ENCODE measurements at places on chromosomes 7 and 10.

GRCh38 chr10:2296179-2296891 lies 559.0 kb upstream of the ADARB2 start:
- no peak for DNase-seq

DNA sequence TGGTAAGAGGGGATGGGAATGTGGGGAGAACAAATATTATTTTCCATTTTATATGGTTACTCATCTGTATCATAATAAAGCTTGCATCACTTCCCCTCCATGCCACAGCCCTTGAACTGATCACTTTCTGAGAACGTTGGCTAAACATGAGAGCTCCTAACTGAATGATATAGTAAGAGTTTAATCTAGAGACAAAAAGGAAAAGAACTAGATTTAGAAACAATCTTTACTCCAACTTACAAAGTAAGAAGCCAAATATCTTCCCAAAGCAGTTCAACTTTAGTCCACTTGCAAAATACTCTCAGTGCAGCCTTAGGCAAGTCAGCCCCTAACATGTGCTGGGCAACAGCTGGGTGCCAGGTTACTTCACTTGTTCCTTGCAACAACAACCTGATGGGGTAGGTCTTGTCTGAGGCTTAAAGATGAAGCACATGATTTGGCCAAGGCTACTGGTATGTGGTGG lies 20.3 kb downstream of the SMURF1 start:
- no peak for DNase-seq

- no peak for DNase-seq
These were observed 93.2 kb downstream of the ADK start for GRCh38 chr10:74244097-74244685.

- no peak for DNase-seq
These were observed 1.6 kb downstream of the AVPI1 start for GRCh38 chr10:97685395-97685958.

DNA sequence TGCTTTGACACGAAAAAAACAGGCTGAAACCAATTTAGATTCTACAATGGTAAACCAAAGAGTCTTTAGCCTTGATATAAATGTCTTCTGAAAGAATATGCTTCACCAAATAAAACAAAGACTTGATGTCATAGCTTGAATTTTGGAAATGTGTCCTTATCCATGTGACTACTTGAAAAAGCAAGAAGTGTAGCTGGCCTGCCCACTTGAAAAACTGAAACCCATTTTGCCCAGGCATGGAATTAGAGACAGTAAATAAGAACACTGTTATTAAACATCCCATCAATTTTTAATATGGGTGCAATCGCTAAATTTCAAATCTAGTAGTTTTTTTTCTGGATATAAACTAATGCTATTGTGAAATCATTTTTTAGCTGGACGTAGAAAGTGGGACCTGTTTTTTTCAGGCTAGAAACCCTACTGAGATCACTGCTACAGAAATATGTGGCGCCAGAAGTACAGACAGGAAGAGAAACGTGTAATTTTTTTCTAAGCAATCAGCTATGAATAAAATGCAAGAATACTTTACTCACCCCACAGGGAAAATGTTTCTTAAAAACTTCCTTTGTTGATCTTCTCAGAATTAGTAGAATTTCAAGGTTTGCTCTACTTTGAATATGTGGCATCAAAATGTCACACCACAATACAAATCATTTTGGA lies 56.7 kb downstream of the PIP4K2A start:
- DNase-seq, result no peak

GRCh38 chr7:113000316-113001020 lies 86.2 kb downstream of the GPR85 start:
- DNase-seq, result no peak

GRCh38 chr10:52778511-52779392 lies 6.2 kb upstream of the MBL2 start:
- no peak for DNase-seq

GRCh38 chr7:133614251-133614650 lies 361.4 kb downstream of the EXOC4 start:
- no peak for DNase-seq

DNA sequence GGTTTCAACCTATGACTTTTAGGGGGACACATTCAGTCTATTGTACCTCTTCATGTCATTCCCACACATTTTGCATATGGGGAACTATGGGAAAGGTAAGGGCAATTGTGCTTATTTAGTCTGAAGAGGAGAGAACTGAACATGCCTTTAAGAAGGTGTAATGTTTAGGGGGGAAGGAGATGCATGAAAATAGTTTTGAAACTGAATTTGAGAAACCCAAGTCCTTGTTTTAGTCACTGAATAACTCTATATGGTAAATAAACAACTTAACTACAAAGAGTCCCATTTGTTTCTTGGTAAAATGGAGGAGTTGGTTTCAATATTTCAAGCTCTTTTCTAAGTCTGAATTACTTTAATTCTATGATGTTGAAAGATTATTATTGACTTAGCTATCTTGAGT lies 166.1 kb downstream of the DNAJB9 start:
- DNase-seq, result no peak

- DNase-seq, result no peak
These were observed 356.4 kb upstream of the FOXK1 start for GRCh38 chr7:4325732-4326131.

DNA sequence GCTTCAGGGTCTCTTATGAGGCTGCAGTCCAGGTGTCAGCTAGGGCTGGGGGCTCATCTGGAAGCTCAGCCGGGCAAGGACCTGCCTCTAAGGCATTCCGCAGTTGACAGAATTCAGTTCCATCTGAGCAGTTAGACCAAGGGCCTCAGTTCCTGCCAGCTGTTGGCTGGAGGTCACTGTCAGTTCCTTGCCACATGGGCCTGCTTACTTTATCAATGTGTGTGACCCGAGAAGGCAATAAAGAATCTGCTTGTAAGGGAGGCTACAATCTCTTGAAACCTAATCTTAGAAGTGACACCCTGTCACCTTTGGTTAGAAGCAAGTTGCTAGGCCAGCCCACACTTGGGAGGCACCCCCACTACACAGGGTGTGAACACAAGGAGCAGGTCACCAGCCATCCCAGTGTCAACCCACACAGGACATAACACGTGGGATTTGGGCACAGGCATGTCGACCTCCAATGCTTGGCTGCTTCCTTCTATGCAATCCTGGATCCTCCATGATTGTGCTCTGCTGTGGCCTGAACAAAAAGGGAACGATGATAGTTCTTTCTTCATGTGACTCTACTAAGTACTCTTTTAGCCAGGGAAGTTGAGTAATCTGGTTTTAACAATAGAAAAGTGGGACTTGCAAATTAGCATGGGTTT lies 41.8 kb downstream of the MTURN start:
- no peak for DNase-seq

DNA sequence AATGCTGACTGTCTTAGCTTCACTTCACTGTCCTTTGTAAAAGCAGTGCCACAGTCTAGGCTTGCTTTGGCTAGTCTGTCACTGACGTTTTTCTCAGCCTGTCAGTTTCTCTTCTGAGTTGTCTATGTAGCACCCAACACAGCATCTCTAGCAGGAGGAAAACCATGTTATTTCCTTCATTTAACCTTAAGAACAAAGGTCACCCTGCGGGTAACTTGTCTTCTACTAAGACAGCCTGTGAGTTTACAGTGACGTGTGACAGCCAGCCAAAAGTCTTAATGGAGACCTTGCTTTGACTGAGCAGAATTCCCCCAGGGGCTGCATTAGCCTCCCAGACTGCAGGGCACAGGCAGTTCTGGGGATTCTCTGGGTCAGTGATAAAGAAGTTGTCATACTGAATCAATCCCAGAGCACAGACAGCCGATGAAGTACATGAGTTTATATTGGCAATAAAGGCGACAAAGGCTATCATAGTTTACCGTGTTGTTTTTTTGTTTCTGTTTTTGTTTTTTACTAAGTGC lies 296.0 kb upstream of the KIAA1217 start:
- DNase-seq, result no peak

- DNase-seq, result no peak
These were observed 158.8 kb downstream of the TWIST1 start for GRCh38 chr7:18958627-18959026.

- no peak for DNase-seq
These were observed 59.8 kb downstream of the LHPP start for GRCh38 chr10:124521429-124521871.

DNA sequence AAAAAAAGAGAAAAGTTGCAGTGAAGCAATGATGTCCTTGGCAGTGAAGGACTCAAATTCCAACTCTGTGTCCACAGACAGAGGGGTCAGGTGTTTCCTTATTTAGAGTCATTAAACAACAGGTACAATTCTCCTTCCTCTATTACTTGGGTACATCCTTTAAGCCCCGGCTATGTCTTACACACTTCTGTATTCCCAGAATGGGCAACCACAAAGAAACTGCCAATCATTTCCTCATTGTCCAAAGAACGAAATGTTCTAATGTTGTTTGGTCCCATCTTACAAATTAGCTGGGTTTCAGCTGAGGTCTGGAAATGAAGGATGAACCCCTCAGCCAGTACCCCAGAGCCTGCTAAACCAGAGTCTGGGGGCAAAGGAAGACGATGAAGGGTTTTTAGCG lies 59.5 kb downstream of the GRB10 start:
- DNase-seq, result no peak

- DNase-seq, result no peak
These were observed 194.0 kb downstream of the TAX1BP1 start for GRCh38 chr7:27933671-27934565.

- no peak for DNase-seq
These were observed 137.5 kb upstream of the LRRTM3 start for GRCh38 chr10:66788178-66788987.

- no peak for DNase-seq
These were observed 85.5 kb downstream of the PRTFDC1 start for GRCh38 chr10:24866604-24867583.

GRCh38 chr7:138954545-138955475 lies 26.4 kb downstream of the KIAA1549 start:
- DNase-seq, result no peak

DNA sequence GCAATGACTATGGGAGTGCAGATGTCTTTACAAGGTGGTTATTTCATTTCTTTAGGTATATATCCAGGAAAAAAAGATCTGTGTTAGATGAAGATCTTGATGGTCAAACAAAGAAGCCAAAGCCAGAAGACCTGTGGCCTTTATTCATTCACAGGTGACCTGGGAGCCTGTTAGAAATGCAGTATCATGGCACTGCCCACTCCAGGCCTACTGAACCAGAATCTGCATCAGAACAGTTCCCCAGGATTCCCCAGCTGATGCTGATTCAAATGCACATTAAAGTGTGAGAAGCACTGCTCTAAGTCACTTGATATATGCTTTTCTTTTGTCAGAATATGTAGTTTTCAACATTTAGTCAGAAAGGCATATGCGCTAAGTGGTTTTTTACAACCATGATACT lies 251.1 kb downstream of the IPMK start:
- no peak for DNase-seq

DNA sequence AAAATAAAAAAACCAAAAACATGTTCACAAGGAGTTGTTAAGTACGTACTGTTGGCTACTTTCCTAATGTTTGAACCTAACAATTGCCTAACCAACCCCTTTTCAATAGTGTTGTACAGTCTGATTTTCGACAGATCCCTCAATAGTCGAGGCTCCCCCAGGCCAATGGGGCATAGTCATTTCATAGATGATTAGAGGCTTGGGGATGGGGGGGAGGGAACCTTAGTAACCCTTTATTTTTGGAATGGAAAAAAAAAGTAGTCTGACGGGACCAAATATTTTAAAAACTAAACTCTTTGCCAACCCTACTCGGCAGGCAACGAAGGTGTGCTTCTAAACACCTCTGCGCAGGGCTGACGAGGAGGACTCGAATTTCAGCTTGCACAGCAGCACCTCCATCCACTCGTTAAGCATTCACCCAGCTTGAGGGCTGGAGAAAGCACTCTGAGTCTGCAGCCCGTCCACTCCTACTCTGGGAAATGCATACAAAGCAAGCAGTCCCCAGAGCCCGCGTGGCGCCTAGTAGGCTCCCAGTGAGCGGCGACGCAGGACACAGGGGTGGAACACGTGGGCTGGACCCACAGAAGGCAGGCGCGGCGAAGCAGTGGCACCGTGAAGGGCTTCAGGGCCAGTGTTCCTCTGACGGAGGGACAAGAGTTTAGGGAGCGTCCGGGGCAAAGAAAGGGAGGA lies 899 bp downstream of the PUS7 start:
- DNase-seq, result peak; percentile 43

- no peak for DNase-seq
These were observed 119.1 kb upstream of the PFKP start for GRCh38 chr10:2948127-2948854.

DNA sequence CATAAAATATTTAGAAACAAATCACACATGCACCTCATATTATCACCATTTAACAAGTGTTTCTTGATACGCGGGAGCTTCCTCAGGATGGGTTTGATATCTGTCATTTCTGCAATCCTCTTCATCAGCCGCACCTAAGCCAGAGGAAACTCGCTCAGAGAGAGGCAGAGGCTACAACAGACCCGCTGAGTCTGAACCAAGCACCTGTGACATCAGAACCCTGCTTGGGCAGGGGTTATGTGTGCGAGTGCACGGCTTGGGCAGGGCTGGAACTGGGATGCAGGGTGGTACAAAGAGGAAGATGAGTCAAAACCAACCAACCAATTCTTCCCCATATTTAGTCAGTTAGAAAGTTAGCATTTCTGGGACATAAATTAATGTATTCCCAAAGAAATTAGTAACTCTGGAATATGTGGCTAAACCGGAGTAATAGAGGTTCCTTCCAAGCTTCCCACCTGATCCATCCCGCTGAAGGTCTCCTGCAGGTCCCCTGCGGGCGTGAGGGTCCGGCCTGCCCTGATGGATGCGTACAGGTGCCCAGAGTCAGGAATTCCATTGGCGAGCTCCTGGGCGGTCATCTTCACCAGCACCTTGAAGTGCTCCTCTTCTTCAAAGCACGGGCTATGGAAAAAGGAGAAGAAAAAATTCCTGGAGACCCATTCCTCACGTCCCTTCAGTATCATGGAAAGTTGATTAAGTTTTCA lies 25.3 kb downstream of the PITRM1 start:
- no peak for DNase-seq

DNA sequence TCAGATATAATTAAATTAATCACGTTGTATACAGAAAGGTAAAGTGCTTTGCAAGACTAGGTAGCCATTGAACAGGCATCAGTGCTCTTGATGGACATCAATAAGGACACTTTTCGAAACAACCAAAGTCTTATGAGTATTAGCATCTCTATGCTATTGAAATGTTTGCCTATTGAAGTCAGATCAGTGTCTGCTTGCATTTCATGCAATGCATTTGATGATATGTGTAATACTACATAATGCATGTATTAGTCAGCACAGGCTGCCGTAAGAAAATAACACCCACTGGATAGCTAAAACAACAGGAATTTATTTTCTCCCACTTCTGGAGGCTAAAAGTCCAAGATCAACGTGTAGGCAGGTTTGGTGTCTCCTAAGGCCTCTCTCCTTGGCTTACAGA lies 209.3 kb upstream of the PLXDC2 start:
- no peak for DNase-seq

- DNase-seq, result no peak
These were observed 52.1 kb downstream of the POLL start for GRCh38 chr10:101535949-101536348.

- no peak for DNase-seq
These were observed 17.4 kb downstream of the IRF5 start for GRCh38 chr7:128954830-128955802.

GRCh38 chr7:120302190-120302589 lies 29.2 kb downstream of the KCND2 start:
- DNase-seq, result no peak
